ENCODE measurements at places on chromosomes 1 and 21.

GRCh38 chr1:224407571-224408293, 26.9 kb downstream of the WDR26 start:
- no peak for DNase-seq

- DNase-seq, result no peak
Measured at GRCh38 chr1:192726820-192727504, 81.9 kb upstream of the RGS2 start.

- DNase-seq, result no peak
Measured at GRCh38 chr1:7805460-7805859, 21.4 kb downstream of the PER3 start.

DNA sequence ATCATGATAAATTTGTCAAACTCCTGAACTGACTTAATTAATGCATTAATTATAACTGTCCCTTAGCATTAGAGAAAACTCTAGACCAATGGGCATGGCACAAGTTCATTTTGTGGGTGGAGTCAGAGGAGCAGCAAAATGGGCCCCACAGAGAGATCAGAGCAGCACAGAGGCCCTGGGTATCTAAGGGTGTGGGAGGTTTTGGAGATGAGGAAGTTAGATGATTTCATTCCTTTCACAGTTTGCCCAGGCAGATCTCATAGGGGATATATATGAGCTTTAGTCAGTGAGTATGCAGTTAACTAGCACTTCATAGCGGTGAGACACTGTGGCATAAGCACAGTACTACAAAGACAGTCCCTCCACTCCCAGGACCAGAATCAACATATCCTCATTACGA, 117.3 kb downstream of the MAB21L3 start:
- DNase-seq, result no peak

DNA sequence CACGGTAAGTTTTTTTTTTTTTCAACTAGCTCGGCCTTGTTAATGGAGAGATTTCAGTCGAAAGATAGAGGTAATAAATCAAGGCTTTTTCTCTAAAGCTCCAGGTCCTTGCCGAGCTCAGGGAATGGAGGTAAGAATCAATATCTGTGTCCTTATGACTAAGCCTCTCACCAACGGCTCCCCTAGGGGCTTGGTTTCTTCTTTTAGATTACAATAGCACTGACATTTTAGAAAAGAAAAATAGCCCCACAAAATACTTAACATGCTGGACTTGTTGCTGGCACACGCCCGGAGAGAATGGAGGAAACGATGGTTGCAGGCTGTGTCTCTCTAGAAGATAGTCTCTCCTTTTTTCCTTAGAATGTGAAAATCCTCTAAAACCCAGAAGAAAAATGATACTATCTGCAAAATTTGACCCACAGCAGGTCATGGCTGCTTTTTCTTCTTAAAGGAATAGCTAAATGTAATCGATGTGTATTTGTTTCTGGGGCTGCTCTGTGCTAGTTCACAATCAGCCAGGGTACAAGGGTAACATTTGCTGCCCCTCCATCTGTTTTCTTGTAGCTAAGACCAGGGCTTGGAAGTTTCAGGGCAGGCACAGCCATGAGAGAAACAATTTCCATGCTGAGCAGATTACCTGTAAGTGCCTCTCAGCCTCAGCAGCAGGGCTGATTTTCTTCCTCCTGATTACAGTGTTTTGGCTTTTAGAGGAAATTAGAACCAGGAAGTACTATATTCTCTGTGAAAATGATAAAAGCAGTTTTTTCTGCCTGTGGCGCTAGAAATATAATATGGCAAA, 86.2 kb upstream of the GNG12 start:
- no peak for DNase-seq

DNA sequence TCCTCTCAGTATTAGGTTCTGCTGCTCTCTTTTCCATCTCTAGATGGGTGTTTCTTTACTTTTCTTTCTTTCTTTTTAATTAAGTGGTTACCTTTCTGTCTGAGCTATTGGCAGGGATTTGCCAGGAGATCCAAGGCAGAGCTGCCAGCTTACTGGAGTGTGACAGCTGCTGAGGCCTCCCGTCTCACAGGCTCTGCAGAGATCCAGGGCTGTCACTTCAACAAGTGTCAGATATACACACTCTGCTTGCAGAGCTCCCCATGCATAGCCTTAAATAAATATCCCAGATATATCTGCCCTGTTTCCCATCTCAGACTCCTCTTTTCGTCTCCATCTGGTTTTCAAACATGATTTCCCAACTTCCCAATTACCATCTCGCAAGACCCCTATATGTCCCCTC, 124.3 kb downstream of the NOS1AP start:
- DNase-seq, result no peak

GRCh38 chr1:108848806-108849205, 8.1 kb downstream of the AKNAD1 start:
- no peak for DNase-seq

- DNase-seq, result no peak
Measured at GRCh38 chr1:93111561-93111960, 32.5 kb downstream of the MTF2 start.

DNA sequence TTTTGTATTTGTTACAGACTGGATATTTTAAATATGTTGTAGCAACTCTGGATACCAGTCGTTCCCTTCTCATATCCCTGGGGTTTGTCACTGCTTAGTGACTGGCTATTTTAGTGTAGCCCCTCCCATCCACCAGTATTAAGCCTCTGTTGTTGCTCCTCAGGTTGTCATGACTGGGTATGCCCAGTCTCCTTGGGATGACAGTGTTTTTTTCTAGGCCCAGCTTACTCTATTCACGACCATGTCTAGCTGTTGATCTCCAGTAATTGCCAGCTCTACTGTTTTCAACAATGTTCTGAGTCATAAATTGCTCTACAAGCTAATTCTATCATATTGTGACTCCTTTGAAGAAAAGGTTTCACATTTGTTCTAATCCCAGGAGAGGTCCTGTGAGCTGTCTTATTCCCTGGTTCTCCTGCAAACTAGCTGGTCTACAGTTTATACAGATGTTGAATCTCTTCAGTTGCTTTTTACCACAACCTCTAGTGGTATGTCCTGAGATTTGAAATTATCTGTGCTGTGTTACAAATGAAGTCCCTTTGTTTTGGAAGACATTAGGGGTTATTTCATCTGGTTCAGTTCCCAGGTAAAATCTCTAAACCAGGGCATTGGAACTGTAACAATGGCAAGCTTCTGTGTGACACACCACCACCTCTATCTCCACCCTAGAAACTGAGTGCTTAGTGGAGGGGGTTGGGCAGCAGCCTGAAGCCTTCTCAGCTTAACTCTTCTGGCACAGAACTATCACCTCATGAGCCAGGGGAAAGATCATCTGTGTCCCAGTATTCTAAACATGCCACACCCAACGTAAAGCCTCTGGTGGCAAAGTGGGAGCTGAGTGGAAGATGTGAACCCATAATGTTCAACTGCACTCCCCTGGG, 124.6 kb downstream of the TRIM33 start:
- DNase-seq, result no peak

- DNase-seq, result no peak
Measured at GRCh38 chr1:198681252-198681651, 42.4 kb downstream of the PTPRC start.

GRCh38 chr1:32339363-32339978, 3.4 kb upstream of the MARCKSL1 start:
- no peak for DNase-seq

- no peak for DNase-seq
Measured at GRCh38 chr1:163170331-163170730, 32.4 kb downstream of the RGS5 start.

All from activated naive CD4-positive, alpha-beta T cell (primary cell).